ENCODE measurements at places on chromosomes 7 and 10.

GRCh38 chr7:17502213-17503060 lies 204.0 kb downstream of the AHR start:
- DNase-seq: no peak

GRCh38 chr7:24951441-24951980 lies 28.5 kb downstream of the OSBPL3 start:
- no peak for DNase-seq

- no peak for DNase-seq
Observed at GRCh38 chr7:86049910-86050309, 593.8 kb upstream of the GRM3 start.

GRCh38 chr10:1120306-1120705 lies 64.1 kb downstream of the WDR37 start:
- no peak for DNase-seq

DNA sequence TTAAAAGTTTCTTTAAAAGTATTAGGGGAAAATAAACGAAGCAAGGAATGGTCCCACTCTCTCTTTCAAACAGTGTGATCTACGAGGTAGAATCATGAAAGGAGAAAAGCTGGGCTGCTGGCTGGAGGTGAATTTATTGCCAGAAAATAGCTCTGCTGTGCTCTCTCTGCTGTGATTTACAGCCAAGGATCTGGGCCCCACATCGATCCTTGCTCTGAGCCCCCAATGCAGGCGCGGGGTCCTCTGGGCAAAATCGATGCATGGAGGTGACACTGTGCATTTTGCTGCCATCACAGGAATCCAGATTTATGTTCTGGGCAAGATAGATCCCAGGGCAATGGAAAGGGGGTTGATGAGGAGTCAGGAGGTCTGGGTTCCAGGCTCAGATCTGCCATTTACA lies 91.0 kb upstream of the GPR26 start:
- DNase-seq: no peak

GRCh38 chr7:150367677-150368095 lies 936 bp upstream of the REPIN1 start:
- no peak for DNase-seq

DNA sequence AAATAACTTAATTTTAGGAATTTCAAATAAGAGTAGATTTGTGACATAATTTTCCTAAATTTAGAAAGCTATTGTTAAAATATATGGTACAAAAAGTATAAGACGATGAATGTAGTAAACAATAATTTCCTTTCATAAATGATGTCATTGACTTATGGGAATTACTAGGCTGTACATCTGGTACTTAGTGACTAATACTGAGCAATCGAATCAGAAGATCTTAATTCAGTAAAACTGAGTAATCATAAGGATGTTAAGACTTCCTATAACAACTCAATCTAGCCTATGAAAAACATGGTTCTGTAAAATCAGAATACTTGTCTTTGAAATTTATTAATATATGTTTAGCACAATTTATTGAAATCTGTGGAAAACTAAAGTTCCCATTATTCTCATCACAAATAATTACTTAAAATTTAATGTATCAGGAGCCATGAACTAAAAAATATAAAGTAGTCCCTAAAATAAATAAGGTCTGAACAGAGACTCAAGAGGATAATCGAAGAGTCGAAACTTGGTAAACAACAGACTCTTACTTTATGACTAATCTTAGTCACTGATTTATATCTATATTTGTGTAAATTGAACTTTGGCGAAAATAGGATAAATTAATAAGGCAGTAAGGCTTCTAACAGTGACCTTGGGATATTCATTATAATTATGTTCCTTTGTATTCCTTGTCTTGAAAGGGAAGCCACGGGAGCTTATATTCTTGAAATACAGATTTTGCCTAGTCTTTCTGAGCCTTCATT lies 142.1 kb downstream of the HGF start:
- no peak for DNase-seq

GRCh38 chr7:98233219-98234070 lies 18.6 kb downstream of the TECPR1 start:
- DNase-seq: no peak

DNA sequence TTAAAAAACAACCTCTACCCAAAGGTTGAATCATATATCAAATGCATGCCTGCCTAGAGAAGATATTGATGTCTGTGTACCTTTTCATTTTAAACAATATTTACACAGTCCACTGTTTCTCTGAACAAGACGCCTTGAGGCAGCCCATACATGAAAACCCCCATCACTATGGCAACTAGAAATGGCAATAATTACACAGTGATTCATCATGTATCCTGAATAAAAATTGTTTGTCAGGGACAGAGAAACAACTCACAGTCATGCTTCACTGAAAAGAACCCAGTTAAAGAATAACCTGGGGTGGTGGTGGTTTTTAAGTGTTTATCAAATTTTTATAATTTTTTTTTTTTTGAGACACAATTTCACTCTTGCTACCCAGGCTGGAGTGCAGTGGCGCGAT lies 19.7 kb downstream of the DNAJC12 start:
- DNase-seq: no peak

- no peak for DNase-seq
Observed at GRCh38 chr7:106462914-106463482, 178.2 kb upstream of the NAMPT start.

DNA sequence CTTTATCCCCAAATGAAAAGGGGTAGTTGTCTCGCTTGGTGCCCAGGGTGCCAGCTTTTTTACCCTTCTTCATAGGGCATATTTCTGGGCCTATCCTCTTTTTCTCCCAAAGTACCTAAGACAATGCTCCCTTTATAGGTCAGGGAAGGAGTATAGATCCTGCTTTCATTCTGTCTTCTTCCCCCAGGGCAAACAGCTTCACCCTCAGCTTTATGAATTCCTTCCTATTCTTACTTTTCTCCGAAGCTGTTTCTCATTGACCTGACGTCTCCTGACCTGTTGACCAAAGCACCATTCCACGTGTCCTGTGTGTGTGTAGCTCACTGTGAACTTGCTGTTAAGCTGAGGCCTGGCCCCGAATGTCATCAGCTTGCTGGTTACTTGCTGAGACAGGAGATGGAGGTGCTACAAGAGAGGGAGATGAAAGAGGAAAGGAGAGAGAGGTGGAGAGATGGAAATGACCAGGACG lies 48.9 kb downstream of the PYROXD2 start:
- no peak for DNase-seq

DNA sequence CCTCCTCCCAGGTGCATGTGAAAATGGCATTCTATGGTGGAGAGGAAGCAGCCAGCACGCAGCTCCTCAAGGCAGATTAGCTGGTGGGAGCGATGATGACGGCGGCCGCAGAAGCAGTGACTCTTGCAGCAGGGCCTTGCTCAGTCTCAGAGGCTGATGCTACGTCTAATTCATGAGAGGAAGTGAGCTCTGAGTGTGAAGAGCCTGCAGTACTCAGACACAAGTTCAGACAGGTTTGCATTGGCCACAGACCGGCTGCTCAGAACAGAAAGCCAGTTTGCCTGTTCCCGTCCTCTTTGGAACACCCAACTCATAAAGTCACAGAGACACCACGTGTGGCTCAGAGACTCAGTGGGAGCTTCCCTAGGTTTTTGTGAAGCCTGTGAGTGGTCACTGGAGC lies 136.5 kb downstream of the ADARB2 start:
- no peak for DNase-seq

GRCh38 chr7:28732071-28732869 lies 225.9 kb downstream of the TRIL start:
- no peak for DNase-seq

DNA sequence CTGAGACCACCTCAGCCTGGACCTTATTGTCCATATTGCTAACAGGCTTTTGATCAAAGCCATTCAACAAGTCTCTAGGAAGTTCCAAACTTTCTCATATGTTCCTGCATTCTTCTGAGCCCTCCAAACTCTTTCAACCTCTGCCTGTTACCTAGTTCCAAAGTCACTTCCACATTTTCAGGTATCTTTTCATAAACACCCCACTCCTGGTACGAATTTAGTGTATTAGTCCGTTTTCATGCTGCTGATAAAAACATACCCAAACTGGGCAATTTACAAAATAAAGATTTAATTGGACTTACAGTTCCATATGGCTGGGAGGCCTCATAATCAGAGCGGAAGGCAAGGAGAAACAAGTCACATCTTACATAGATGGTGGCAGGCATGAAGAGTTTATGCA lies 836.8 kb downstream of the SORCS1 start:
- no peak for DNase-seq

- DNase-seq: no peak
Observed at GRCh38 chr10:114908896-114909295, 29.1 kb upstream of the TRUB1 start.

DNA sequence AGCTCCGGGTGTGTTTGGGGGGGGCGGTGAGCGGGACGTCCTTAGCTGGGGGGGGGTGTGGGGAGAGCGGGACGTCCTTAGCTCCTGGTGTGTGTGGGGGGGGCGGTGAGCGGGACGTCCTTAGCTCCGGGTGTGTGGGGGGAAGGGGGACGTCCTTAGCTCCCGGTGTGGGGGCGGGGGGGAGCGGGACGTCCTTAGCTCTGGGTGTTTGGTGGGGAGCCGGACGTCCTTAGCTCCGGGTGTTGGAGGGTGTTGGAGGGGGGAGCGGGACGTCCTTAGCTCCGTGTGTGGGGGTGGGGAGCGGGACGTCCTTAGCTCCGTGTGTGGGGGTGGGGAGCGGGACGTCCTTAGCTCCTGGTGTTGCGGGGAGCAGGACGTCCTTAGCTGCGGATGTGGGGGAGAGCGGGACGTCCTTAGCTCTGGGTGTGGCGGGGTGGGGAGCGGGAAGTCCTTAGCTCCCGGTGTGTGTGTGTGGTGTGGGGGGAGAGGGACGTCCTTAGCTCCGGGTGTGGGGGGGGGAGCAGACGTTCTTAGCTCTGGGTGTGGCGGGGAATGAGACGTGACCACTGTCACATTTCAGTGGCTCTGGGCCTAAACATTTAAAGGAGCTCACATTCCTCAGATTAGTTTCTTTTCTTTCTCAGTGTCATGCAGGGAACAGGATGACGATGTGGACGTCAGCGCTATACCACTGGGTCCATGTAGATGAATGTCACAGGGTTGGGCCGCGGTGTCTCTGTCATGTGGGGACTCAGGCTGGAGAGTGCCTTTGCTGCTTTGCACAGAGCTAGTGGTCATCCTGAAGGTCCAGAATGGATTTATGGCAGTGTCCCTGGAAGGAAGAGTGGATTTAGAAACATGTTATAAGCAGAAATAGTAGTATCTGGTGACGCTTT lies 7.5 kb downstream of the DYNC2I1 start:
- DNase-seq: no peak

- DNase-seq: peak; percentile 66
Observed at GRCh38 chr7:73717991-73718405, 1.5 kb downstream of the STX1A start.

- no peak for DNase-seq
Observed at GRCh38 chr7:134943785-134944400, 42.4 kb upstream of the AGBL3 start.

- peak; percentile 33 for DNase-seq
Observed at GRCh38 chr10:21494191-21495001, 31.1 kb downstream of the SKIDA1 start.

Measured in stimulated activated naive CD8-positive, alpha-beta T cell treated with anti-CD3 and anti-CD28 coated beads, Interleukin-15, amount 100 ng/mL, for 72 hours (primary cell).